ENCODE measurements at places on chromosomes 12 and 14. TPM values are rescaled to one million over a fixed set of nuclear protein-coding genes. Genes with fewer than 3 reads are reported as not detected.

DNA sequence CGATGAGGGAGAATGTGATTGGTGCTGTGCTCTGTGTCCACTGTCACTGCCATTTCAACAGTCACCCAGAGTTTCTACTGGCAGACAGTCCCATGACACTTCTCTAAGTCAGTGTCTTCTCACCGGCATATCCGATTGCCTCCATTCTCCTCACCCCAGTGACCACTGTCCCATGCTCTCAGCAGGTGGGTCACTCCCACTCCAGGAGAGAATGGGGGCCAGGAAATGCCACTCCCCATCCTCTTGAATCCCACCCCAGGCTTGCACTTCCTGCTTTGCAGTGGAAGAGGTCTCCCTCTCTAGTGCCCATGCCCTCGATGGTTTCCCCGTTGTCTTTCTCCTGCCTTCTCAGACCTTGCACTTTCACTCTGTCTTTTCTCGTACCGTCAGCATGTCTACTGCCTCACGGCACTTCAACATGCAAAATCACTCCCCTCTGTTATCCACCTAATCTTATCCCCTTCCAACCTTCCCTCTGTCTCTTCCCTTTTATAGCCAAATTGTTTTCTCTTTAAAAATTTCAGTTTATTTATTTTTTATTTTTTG lies 2.2 kb upstream of the EP400 start:
- DNase-seq = no peak

DNA sequence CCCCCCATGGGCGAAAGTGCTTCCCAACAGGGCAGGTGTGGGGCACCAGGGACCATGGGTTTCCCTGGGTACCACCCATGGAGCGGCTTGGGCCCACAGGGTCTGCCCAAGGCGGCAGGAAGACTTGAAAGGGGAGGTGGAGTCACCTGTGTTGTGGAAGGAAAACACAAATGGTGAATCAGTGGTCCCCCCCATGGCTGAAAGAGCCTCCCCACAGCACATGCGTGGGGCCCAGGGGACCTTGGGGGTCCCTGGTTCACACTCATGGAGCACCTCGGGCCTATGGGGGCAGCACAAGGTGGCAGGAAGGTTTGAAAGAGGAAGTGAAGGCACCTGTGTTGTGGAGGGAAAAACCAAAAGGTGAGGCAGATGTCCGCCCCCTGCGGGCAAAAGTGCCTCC lies 581.9 kb downstream of the ALG10 start:
- no peak for DNase-seq

- no peak for DNase-seq
Measured at GRCh38 chr12:44459569-44459968, 416.5 kb downstream of the NELL2 start.

DNAJC22 gene
- total RNA-seq = 0.10 TPM

PSME1 gene
- 53.9 TPM for total RNA-seq
